ENCODE measurements at places on chromosomes 3 and 15. TPM values are rescaled to one million over a fixed set of nuclear protein-coding genes. Genes with fewer than 3 reads are reported as not detected.

DNA sequence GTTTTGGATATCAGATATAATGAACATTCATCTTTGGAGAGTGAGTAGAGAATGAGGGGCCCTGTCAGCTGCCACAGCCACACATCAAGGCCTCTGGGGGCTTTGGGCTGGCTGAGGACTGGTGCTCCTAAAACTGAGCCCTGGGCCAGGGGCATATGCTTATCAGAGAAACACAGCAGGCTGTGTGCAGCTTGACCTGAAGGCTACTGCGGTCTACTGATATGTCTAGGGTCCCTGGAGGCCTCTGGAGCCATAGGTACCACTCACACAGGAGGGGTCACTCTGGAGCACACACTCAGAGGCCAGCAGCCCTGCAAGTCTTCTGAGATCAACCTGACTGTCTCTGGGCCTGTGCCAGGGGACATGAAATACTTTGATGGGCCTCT, 7.6 kb downstream of the TF start:
- peaks cover 3% of the 10 kb centered on the region for H3K27me3 ChIP-seq
- no peak overlapping the region for H3K4me3 ChIP-seq
- no peaks in the 10 kb centered on the region for H3K36me3 ChIP-seq

GRCh38 chr3:120462409-120462959, 11.7 kb upstream of the FSTL1 start:
- H3K36me3 ChIP-seq: no peaks in the 10 kb centered on the region
- no peaks in the 10 kb centered on the region for H3K4me1 ChIP-seq
- H3K4me3 ChIP-seq: no peak overlapping the region
- no peak for DNase-seq

DNA sequence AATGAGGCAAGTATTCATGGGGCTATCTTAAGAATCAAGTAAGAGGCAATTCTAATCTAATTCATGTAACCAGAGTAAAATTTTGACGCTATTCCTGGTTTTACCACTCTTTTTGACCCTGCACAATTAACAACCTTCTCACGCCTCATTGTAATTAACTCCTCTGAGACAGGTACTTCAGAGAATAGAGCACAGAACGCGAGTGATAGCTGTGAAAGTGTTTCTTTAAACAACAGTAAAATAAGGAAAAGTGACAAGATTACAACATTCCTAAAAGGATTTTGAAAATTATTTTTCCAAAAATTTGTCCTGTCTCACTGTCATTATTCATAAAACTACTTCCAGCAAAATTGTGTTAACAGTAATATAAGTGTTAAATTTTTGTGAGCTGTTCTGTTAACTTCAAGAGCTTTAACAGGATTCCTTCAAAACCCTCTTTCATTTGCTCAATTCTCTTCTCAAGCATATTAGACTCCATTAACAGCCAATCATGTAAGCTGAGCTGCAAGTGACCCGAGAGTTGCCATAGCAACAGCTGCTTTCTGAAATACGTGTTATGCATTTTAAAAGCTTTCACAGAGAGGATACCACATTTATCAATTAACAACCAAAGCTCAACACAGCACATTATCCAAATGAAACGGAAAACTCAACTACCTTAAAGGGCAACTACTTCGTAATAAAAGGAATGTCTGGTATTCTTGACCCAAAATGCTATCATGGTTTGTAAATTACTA, 93.1 kb downstream of the STAG1 start:
- H3K27ac ChIP-seq: no peak overlapping the region
- H3K4me1 ChIP-seq: peaks cover 31% of the 10 kb centered on the region
- H3K36me3 ChIP-seq: peaks cover 18% of the 10 kb centered on the region
- H3K4me3 ChIP-seq: no peak overlapping the region
- no peaks in the 10 kb centered on the region for H3K27me3 ChIP-seq

- H3K27ac ChIP-seq: no peak overlapping the region
- H3K27me3 ChIP-seq: peaks cover 63% of the 10 kb centered on the region
- H3K4me3 ChIP-seq: no peak overlapping the region
- H3K36me3 ChIP-seq: no peaks in the 10 kb centered on the region
- peaks cover 16% of the 10 kb centered on the region for H3K4me1 ChIP-seq
- DNase-seq: no peak
Measured at GRCh38 chr15:88606070-88606794, 14.9 kb upstream of the AEN start.

GRCh38 chr15:74406517-74406916, 27.2 kb downstream of the SEMA7A start:
- DNase-seq: no peak
- H3K4me3 ChIP-seq: no peak overlapping the region
- peak overlapping the region; percentile 13 for H3K27ac ChIP-seq

- H3K4me1 ChIP-seq: peaks cover 12% of the 10 kb centered on the region
- no peaks in the 10 kb centered on the region for H3K36me3 ChIP-seq
- peaks cover 4% of the 10 kb centered on the region for H3K27me3 ChIP-seq
- H3K27ac ChIP-seq: no peak overlapping the region
- H3K4me3 ChIP-seq: no peak overlapping the region
- peak; percentile 47 for DNase-seq
Measured at GRCh38 chr3:194577986-194578905, 55.0 kb downstream of the TMEM44 start.

DNA sequence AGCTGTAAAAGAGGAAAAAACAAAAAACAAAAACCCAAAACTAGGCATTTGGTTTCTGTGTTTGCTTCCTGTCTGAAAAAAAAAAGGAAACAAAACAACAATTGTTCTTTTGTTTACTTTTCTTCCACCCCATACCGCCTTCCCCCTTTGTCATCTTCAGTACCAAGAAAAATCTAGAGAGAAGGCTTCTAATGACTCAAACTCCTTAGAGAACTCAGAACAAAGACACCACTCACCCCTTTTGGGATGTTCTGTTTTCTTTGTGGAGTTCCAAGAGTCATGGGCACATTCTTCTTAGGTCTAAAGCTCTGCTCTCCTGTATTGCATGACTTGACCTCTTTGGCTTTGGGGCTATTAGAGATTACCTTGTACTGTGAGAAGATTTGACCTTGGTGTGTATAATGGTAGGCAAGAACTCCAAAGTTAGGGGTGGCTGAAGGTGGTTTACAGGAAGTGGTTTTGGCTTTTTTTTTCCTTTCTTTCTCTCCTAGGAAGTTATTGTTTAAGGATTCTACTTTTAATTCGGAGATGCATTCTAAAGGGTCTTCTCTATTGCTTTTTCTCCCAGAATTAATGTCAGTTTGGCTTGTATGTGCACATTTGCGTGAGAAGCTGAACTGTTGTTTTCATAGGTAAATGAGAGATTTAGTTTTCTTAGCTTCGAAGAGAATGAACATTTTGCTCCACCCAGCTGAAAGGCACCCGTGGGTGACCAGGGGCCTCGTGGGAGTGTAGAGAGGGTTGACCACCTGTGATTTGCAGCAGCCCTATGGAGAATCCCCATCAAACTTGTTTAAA, 39.5 kb upstream of the ZBTB20 start:
- no peaks in the 10 kb centered on the region for H3K4me1 ChIP-seq
- H3K27me3 ChIP-seq: no peaks in the 10 kb centered on the region
- DNase-seq: no peak

DNA sequence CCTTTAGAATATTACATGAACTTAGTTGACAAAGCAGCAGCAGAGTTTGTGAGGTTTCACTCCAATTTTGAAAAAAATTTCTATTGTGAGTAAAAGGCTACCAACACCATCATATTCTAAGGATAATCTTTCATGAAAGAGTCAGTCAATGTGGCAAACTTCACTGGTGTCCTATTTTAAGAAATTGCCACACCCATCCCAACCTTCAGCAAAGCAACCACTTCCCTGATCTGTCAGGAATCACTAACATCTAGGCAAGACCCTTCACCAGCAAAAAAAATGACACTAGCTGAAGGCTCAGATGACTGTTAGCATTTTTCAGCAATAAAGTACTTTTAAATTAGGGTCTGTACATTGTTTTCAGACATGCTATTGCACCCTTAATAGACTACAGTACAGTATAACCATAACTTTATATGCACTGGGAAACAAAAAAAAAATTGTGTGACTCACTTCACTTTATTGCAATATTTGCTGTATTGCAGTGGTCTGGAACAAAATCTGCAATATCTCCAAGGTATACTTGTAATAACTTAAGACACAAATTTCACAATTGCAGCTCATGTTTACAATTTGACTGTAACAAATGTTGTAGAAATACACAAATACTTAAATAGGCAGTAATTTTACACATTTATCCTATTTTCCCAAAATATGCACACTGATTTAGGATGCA, 38.9 kb upstream of the ALCAM start:
- no peak overlapping the region for H3K4me3 ChIP-seq
- H3K4me1 ChIP-seq: peaks cover 6% of the 10 kb centered on the region
- H3K36me3 ChIP-seq: no peaks in the 10 kb centered on the region
- H3K27me3 ChIP-seq: peaks cover 2% of the 10 kb centered on the region

GRCh38 chr3:83913381-83913780, 1045.4 kb upstream of the CADM2 start:
- H3K36me3 ChIP-seq: no peaks in the 10 kb centered on the region
- H3K4me3 ChIP-seq: no peak overlapping the region
- H3K27me3 ChIP-seq: no peaks in the 10 kb centered on the region
- DNase-seq: no peak

GRCh38 chr3:14377838-14378169, 24.6 kb upstream of the SLC6A6 start:
- H3K36me3 ChIP-seq: no peaks in the 10 kb centered on the region

- no peaks in the 10 kb centered on the region for H3K4me1 ChIP-seq
- DNase-seq: no peak
- no peak overlapping the region for H3K27ac ChIP-seq
- H3K36me3 ChIP-seq: no peaks in the 10 kb centered on the region
- H3K27me3 ChIP-seq: no peaks in the 10 kb centered on the region
Measured at GRCh38 chr3:116399701-116400226, 45.5 kb downstream of the LSAMP start.

- peak; percentile 82 for DNase-seq
- H3K27me3 ChIP-seq: no peaks in the 10 kb centered on the region
- no peak overlapping the region for H3K4me3 ChIP-seq
- peak overlapping the region; percentile 84 for H3K27ac ChIP-seq
- H3K36me3 ChIP-seq: no peaks in the 10 kb centered on the region
- H3K4me1 ChIP-seq: peaks cover 37% of the 10 kb centered on the region
Measured at GRCh38 chr3:5002174-5002870, 23.1 kb downstream of the BHLHE40 start.

DNA sequence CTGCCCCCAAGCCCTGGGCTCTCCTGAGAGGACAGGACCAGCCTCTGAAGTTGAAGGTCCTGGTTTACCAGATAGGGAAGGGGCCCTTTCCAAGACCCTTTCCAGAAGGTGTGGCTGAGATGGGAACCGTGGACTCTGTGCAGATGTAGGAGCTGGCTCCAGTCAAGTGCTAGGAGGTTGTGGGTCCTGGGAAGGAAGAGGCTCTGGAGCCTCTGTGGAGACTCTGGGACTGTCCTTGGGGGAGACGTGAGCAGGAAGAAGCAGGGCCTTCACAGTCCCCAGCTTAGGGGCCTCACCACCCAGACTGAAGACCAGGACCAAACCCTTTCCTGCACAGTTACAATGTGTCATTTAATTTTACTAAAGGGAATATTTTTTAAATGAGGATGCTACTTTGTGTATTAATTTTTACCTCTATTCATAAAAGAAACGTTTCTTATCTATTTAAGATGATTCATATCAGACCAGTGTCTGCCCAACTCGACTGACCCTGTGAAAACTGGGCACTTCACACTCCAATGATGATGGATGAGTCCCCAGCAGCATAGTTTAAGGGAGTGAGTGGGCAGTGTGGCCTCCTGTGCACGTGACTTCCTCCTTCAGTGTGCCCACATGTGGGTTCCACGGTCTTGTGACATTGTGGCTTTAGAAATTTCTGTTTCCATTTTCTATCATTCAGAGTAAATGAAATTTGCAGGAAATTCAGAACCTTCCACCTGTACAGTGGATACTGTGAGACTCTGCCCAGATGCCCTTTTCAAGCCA, 10.9 kb downstream of the CCR5AS start:
- H3K27ac ChIP-seq: no peak overlapping the region
- DNase-seq: no peak
- H3K4me3 ChIP-seq: no peak overlapping the region

DNA sequence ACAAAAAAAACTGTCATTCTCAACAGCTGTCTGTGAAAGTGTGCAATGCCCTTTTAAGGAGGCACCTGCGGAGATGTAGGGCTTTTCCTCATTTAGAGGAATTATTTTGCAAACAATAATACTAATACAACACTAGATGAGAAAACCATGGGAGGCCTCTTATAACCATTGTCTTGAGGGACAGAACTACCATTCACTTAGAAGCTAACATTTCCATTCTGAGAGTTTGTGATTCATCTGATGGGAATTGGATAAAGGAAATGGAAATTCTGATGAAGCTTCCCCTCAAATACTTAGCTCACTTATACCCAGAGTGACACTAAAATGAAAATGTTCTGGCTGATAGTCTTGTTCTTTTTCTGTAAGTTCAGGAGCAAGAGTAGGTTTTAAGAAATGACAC, 147.7 kb downstream of the CADPS start:
- H3K36me3 ChIP-seq: no peaks in the 10 kb centered on the region
- no peak overlapping the region for H3K27ac ChIP-seq
- no peak overlapping the region for H3K4me3 ChIP-seq
- peaks cover 2% of the 10 kb centered on the region for H3K27me3 ChIP-seq

Gene CPLX3
- total RNA-seq: 0.11 TPM

Gene UROC1
- not detected for total RNA-seq

Gene TRPC1
- 6.2 TPM for total RNA-seq

Gene ZNF385D
- total RNA-seq: not detected

Gene ITGA11
- 2.9 TPM for total RNA-seq

Gene CCR9
- total RNA-seq: not detected

Gene FBXL2
- 0.07 TPM for total RNA-seq

Gene FETUB
- total RNA-seq: not detected

Gene VILL
- total RNA-seq: 12.1 TPM

Gene C2CD4A
- 0.61 TPM for total RNA-seq

Gene NAA50
- 97.1 TPM for total RNA-seq

Gene CCR8
- 0.77 TPM for total RNA-seq

Gene RAB43
- 32.1 TPM for total RNA-seq

Data from activated CD4-positive, alpha-beta T cell treated with anti-CD3 and anti-CD28 coated beads for 36 hours (primary cell).